ENCODE measurements at places on chromosomes 6 and 20.

DNA sequence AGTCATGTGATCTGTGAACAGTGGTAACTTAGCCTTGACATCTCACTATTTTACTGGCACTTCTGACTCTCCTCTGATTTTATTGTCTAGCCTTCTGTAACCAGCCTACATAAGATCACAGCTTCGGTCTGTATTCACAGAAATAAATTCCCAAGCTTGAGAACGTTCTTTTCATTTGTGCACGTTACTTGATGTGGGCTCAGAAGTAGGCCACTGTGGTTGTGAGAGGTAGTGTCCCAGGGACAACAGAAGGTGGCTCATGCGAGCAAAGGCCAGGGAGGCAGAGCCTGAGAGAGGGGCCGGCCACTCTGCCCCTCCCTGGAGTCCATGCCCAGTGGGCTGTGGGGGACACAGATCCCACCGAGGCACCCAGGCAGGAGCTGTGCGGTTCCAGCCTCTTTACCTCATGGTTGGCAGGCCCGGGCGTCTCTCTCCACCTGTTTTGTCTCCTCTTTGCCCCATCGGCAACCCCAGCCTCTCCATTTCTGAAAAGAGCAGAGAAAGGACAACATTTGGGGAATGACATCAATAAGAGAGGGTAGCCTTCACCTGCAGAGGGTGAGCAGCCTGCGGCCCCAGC, 207.5 kb upstream of the CST7 start:
- DNase-seq = no peak

DNA sequence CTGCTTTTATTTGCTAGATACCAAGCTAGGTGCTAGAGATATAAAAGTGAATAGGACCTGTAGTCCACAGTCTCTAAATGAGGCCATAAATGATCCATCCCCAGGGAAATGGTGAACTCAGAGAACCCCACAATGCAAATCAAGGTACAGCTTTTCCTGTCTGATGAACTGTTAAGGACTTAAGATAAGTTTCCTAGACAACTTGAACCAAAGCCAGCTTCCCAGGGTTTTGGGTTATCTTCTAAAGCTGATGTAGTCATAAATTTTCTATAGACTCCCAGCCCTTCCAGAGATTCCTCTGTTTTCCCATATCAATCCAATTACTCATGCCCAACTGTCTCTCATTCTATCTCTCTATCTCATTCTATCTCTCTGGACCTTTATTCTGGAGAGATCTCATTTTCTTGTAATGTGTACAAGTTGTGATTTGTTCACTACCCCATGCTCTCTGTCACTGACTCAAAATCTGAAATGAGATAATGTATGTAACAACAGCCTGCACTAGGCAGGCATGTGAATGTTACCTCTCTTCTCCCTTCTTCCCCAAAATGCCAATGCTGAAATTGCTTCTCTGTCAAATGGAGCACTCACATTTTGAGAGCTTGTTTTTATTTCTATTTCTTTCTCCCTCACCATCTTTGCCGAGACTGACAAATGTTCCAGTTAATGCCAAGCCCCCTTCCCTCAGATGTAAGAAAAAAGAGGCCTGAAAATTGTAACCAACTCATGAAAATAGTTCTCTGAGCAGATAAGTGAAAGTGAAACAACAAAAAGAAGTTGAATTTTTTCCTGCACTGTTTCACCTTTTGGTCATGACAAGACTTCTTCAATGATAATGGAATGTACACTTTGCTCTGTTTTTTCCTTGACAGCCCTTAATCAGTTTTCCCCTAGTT, 279.9 kb downstream of the SLC35F1 start:
- DNase-seq = no peak

GRCh38 chr6:38846844-38847243, 131.7 kb downstream of the DNAH8 start:
- no peak for DNase-seq

DNA sequence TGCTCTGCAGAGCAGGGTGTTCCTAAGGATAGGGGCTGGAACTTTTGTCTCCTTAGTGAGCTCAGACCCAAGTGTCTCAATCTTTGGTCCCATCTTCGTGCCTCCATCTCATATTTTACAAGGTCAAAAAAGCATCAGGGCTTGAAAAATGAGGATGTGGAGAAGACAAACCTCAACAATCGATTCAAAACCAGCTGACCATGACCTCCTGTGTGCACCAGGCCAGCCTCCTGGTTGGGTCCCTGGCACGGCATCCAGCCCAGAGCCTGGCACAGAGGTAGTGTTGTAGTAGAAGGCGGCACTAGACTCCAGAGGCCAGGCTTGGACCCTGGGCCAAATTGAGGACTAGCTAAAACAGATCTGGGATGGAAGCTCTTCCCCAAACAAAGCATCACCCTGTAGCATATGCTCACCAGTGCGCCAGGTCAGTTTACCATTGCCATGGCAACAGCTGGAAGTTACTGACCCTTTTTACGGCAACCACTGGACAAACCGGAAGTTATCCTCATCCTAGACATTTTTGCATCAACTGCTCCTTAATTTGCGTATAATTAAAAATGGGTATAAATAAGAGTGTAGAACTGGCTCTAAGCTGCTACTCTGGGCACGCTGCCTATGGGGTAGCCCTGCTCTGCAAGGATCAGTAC, 69.3 kb upstream of the BLCAP start:
- no peak for DNase-seq

- DNase-seq = no peak
Measured at GRCh38 chr20:25279403-25279802, 31.5 kb downstream of the PYGB start.

All from ELF-1 (cell line).